IPS DF 6.9 (cell line): ENCODE measurements at places on chromosomes 3 and 15.

GRCh38 chr3:14891135-14892132 is 55.9 kb upstream of the NR2C2 start:
- DNase-seq: no peak

- DNase-seq: no peak
Observed at GRCh38 chr3:180278583-180279188, 241.9 kb upstream of the PEX5L start.

DNA sequence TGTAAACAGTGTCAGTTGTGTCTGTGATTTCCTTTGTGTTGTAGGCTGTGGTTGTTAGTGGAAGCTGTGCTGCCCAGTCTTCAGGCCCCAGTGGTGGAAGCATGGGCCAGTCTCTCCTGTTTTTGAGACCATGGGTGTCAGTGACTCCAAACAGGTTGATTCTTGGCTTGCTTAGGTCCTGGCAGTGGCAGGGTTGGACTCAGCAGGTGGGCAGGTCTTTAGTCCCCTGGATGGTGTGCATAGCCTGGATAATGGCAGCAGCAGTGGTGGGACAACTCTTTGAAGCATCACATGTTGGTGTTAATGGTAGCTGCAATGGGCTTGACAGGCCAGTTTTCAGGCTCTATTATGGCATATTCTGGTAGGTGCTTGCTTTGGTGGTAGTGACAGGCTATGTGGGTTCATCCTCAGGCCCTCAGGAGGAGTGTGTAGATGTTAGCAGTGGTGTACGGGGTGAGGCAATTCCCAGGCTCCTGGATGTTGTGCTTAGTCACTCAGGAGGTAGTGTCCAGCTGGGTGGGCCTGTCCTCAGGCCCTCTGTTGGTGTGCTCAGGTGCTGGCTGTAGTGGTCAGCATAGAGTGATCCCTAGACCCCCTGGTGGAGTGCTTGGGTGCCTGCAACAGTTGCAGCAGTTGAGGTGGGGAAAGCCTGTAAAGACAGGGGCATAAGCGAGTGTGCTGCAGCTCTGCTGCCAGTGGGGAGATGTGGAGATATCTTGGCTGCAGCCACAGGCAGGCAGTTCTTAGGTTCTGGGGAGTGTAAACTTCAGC is 596.7 kb downstream of the PDCD6IP start:
- DNase-seq: no peak

DNA sequence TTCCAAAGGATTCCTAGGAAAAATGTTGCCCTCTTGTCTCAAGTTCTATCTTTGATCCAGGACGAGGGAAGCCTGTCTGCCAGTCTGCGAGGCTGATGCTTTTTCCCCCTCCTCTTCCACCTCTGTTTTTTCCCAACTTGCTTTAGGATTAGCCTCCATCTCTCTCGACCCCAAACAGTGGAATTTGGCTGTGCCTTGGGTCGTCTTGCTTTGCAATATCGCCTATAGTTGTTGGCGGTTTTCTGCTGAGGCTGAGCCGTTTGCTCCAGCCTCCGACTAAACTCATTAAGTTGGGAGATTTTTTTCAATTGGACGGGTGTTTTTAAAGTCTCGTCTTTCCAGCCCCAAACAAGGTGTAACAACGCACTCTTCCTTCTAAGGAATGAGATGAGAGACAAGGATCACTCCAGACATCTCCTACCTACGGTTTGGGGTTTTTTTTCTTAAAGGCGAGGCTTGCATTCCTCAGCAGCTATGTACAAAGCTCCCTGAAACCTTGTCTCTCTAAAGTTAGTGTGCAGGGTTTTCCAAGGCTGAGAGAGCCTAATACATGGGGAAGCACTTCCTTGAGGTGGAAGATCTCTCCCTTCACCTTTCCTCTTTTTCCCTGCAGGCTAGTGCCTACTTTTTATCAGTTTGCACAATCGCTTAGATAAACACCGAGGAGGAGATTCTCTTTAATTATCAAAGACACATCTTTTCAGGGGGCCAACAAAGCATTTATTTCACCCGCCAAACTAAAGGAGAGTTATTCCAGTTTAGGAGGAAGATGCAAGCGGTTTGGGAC is 4.8 kb upstream of the NR2F2 start:
- DNase-seq: no peak
